ENCODE measurements at places on chromosomes 11 and 22. TPM values are rescaled to one million over a fixed set of nuclear protein-coding genes. Genes with fewer than 3 reads are reported as not detected.

The SLC1A2 gene
- 2.0 TPM for total RNA-seq

The SCGB1C1 gene
- not detected for total RNA-seq

The SCO2 gene
- total RNA-seq, result not detected

- H3K4me1 ChIP-seq, result no peaks in the 10 kb centered on the region
- H3K36me3 ChIP-seq, result no peaks in the 10 kb centered on the region
- H3K27ac ChIP-seq, result no peak overlapping the region
- H3K4me3 ChIP-seq, result no peak overlapping the region
Observed at GRCh38 chr11:70597751-70598625, 199.7 kb downstream of the CTTN start.

DNA sequence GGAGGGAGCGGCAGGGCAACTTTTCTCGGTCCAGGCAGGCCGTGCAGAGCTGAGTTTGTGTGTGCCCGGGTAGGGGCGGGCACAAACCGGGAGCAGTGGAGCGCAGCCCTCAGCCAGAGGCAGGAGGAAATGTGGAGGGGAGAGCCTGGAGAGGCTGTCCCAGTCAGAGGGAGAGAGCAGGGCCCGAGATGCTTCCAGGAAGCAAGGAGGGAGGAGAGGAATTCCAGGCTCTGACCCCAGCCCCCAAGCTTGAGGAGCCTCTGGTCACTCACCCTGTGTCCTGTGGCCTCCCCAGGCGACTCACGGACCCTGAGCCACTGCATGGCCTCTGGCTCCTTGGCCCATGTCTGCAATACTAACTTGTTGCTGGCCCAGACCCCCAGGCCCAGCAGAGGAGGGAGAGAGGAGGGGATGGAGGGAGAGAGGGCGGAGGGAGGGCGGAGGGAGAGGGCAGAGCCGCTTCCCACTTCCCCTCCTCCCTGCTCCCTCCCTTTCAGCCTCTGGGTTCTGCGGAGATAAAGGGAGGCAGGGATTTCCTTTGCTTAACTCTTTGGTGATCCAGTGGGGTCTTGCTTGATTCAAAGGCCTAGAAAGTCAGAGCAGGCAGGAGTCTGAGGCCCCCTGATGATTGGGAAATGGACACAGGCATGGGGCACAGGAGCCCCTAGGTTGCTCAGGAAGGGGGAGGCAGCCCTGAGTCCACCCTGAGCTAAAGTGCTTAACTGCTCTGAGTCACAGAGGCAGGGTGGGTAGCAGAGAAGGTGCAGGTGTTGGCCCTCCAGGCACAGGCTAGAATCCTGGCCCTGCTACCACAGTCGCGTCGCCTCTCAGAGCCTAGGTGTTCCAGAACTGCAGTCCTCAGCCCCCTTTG, at the start of gene C1QTNF6:
C1QTNF6 (minus strand) TSS at position 357 of the 871 bp plus-strand sequence; CDS start at position 323, 34 bp downstream.
- peak within 1 kb of the TSS; percentile 85 for H3K27ac ChIP-seq
- no peaks in the 10 kb centered on the region for H3K27me3 ChIP-seq
- H3K4me1 ChIP-seq, result peaks cover 24% of the 10 kb centered on the region

GRCh38 chr11:63920126-63920938, 3.4 kb upstream of the RCOR2 start:
- peak; percentile 80 for DNase-seq
- H3K4me3 ChIP-seq, result no peak overlapping the region
- no peaks in the 10 kb centered on the region for H3K27me3 ChIP-seq
- H3K27ac ChIP-seq, result peak overlapping the region; percentile 84
- H3K36me3 ChIP-seq, result no peaks in the 10 kb centered on the region
- peaks cover 2% of the 10 kb centered on the region for H3K4me1 ChIP-seq

Data from sigmoid colon (tissue), 7 donors.